ENCODE measurements at places on chromosomes 6 and 20.

DNA sequence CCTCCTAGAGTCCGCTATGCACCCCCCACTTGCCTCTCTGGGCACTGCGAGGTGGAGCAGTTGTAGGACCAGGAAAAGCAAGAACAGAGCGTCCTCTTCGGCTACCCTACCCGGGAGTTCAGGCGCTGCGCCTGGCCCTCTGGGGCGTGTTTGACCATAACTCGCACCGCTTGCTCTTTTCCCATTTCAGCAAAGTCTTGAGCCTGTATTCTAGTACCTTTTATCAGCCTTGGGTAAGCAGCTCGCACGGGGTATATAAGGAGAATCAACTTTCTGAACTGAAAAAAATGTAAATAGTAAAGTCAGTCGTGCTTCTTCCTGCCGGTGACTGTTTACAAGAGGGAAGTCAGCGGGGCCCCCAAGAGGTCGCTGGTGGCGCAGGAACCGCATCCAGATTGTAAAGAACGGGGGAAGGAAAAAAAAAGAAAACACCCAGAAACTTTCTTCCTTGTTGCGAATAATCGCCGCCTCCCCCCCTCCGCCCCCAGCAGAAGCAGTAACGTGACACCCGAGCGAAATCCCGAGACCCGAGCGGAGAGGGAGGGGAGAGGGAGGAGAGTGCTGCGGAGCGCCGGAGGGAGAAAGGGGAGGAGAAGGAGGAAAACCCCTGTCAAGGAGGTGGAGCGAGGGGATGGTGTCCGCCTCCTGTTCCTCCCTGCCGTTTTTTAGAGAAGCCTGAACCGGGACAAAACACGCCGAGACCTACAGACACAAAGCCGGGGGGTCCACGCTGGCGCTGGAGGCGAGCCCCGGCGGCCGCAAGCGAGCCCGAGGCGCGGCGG is at the start of gene UST:
TSS of gene UST (plus strand) at position 668 of the 782 bp plus-strand sequence. CDS start 401 bp downstream, outside the sequence.
- DNase-seq = peak; percentile 73

DNA sequence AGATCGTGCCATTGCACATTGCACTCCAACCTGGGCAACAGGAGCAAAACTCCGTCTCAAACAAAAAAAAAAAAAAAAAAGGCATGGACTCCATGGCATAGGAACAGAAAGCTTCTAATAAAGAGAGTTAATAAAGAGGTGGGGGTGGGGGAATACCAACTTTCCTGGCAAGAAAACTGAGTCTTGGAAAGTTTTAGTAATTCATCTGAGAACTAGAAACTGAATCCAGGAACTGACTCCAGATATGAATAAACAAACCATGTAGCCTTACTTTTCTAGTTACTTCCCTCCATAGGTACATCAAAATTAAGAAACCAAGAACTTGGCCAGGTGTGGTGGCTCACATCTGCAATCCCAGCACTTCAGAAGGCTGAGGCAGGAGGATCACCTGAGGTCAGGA is 38.5 kb downstream of the PTPRT start:
- no peak for DNase-seq

GRCh38 chr20:57440678-57441509 is 49.7 kb downstream of the RBM38 start:
- peak; percentile 55 for DNase-seq

DNA sequence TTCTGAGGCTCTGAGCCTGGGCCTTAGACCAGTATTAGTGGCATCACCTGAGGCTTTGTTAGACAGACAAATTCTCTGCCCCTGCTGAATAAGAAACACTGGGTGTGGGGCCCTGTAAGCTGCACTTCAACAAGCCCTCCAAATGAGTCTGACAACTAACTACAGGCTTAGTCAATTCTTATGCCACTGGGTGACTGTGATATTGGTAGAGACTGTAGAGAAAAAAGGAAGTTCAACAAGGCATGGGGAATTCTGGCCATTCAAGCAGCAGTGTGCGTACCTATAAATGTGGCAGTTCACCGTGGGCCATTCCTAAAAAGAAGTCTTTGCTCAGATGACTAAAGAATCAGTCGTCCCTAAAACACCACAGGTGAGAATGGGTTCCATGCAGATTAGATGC is 82.7 kb downstream of the MDN1 start:
- no peak for DNase-seq

DNA sequence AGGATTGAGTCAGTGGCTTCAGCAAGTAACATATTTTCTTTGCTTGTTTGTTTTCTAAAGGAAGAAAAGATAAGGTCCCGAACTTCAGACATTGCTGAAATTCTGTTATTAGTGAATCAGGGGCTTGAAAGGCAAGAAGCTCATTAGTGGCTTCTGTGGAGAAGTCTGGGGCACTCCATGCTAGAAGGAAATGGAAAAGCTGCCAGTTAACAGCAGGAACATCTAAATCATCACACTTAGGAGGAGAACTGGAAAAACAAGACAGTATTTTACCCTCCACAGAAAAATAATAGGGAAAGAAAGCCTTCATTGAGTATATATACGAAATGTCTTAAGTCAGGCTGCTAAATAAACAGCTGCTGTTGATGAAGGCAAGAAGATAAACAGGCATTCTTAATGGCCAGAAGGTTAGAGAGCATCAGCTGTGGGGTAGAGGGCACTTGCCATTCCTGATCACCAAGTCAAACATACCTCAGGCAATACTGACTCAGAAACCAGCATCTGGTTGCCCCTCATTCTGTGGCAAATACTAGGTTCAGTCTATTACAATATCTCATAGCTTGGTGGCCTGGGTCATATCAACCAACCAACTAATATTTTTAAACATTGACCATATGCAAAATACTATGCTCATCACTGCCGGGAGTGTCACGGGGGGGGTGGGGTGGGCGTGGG is 143.2 kb upstream of the TENT5A start:
- DNase-seq = no peak

DNA sequence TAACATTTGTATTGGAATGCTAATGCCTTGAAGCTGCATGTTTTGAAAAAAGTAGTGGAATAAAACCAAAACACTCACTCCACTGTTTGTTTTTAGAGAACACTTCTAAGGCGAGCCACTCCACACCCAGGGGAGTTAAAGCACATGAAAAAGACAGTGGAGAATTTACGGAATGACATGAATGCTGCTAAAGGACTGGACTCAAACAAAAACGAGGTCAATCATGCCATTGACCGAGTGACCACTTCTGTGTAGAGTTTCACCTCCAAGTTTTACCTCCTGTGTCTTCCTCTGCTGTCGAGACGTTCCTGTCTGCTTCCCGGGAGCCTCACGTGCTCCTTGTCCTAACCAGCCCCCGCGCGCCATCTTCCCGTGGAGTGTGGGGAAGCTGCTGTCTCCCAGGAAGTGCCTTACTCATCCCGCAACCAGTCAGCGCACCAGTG is 127.8 kb downstream of the LRRC1 start:
- no peak for DNase-seq

GRCh38 chr6:166297606-166298005 is 10.6 kb downstream of the PRR18 start:
- no peak for DNase-seq

DNA sequence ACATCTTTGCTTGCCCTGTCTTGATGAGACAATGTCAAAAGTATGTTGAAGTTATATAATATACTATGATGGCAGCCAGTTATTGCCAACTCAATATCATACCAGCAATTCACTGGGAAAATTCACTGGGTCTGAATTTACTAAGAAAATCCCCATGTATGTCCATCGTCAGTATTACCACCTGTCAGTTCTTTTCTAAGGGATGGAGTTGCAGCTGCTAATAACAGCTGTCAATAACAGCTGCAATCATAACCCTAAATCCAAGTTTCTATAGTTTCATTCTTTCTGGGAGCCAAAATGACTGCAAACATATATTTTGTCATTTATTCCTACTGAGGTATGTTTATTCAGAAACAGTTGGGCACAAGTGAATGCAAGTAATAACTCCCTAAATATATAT is 132.6 kb upstream of the RIN2 start:
- DNase-seq = no peak

DNA sequence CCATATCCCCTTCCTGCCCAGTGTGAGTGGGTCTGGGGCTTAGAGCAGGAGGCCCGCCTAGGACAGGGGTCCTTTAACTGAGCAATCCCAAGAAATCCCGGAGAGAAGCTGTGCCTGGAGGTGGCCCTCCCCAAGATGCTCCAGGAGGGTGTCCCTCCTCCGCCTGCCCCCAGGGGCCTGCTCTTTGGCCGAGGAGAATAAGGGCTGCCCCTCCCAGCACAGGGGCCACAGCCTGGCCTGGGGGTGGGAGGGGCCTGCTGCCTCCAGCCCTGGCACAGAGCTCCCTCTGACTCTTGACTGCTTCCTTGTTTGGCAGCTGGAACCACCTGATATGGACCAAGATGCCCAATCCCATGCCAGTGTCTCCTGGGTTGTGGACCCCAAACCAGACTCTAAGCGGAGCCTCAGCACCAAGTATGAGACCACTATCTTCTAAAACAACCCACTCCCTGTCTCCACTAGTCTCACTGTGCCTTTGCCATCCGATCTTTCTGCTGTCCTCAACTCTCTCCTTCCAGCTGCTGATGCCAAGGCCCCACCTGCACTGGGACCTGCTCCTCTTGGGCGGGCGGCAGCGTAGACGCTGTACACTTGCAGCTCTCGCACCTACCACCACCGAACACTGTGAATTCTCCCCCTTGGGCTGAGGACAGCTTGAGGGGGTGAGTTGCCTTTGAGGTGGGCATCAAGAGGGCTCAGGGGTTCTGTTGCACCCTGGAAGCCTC is 54.3 kb downstream of the TCP11 start:
- DNase-seq = no peak

DNA sequence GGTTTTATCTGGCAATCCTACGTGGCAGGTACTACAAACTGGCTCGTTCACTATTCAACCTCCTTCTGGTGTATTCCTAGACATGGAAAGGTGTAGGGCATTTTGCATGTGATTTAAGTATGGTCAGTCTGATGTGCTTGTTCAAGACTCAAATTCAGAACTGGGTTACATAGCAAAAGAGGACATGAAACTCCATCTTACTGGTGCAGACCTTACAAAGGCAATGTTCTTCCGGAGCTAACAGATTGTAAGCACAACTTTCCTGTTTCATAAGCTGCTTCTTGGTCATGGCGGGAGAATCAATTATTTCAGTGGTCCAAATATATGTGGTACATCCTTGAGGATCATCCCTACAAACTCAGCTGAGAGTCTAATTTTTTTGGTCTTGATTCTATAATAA is 703.4 kb downstream of the EPM2A start:
- DNase-seq = no peak

DNA sequence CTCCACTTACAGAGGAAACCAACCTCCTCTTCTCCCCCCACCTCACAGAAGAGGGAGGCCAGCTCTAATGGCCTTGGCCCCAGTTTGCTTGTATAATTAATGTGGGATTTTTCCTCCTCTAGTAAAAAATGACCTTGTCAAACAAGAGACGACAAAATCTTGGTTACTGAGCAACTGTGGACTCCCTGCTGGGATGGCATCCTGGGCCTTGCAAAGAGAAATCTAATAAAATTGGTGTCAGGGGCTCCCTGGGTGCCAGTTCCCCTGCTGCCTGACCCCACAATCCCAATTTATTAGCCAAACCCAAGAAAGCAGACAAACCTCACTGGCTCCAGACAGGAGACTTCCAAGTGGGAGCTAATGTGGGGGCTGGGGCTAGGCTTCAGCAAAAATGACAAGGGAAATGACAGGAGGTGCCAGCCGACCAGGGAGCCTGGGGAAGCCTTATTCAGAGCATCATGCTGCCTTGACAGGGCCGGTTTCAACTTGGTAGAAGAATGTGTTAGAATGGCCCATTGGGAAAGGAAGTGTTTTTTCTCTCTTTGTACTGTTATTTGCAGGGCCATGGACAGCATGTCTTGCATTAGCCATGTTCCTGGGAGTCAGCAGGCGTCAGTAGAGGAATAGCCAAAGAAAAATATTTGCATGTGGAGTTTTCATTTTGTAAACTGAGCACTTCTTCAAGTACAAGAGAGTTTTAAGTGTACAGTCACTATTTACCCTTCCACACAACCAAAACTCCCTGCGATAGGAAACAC is 816.9 kb downstream of the DHX35 start:
- DNase-seq = no peak

GRCh38 chr20:43722153-43722505 is 4.7 kb downstream of the GTSF1L start:
- DNase-seq = no peak

DNA sequence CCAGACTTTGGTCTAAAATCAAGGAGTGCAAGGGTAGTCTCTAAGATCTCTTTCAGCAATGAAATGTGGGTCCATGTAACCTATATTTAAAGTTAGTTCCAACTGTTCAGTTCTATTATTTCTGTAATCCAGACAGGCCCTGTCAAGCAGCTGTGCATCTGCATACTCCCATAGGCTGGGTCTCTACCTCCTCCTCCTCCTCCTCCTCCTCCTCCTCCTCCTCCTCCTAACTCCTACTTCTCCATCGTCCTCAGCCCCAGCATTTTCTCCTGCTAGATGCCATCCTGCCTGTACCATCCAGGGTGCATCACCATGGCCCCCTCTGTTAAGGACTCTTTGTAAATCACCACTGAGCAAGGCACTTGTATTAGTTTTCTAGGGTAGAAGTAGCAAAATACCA is 52.4 kb upstream of the TPD52L1 start:
- no peak for DNase-seq

GRCh38 chr6:63458480-63459115 is 113.7 kb upstream of the LOC128125822 start:
- DNase-seq = no peak

DNA sequence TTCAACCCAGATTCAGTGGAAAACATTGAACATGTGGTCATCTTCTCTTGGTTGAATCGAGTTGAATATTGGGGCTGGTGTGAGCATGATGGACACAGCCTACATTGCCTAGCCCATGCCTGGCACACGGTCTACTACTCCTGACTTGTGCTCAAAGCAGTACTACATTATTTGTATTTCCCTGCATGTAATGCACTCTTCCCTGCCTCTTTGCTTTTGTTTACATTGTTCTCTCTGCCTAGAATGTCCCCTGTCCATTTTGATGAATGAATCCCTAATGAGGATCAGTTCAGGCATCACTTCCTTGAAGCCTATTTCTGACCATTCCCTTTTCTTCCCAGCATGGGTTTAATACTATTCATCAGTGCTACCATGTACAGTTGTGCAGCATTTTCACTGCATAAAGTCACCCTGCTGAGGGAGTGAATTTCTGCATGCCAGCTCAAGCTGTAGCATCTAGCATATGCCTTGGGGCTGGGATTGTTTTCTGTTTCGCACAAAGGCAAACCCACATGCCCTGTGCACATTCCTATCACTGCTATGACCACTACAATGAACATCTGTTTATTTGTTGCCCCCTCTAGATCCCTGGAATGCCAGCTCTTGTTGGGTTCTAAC is 75.3 kb upstream of the CCN6 start:
- no peak for DNase-seq

GRCh38 chr20:49447946-49448809 is 34.3 kb downstream of the KCNB1 start:
- no peak for DNase-seq

DNA sequence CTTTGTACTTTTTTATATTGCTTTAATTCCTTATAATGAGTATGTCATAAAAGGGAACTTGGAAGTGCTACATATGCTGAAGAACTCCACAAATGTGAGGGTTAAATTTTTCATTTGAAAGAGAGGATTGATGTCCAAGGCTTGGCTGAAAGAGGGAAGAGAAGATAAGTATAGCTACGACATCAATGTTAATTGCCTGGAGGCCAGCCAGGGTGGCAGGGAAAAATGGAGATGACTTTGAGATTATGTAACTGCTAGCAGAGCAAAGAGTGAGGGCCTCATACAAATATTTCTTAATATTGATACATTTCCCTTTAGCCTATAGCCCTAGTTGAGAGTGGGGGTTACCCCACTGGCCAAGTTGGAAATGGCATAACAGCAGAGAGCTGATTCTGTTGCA is 24.8 kb upstream of the RIMS4 start:
- no peak for DNase-seq

GRCh38 chr6:132362442-132363185 is 38.7 kb downstream of the MOXD1 start:
- DNase-seq = no peak
